ENCODE measurements at places on chromosomes 3 and 15. TPM values are rescaled to one million over a fixed set of nuclear protein-coding genes. Genes with fewer than 3 reads are reported as not detected.

GABRR3 gene
- not detected for total RNA-seq

SYNPR gene
- total RNA-seq: not detected

DNA sequence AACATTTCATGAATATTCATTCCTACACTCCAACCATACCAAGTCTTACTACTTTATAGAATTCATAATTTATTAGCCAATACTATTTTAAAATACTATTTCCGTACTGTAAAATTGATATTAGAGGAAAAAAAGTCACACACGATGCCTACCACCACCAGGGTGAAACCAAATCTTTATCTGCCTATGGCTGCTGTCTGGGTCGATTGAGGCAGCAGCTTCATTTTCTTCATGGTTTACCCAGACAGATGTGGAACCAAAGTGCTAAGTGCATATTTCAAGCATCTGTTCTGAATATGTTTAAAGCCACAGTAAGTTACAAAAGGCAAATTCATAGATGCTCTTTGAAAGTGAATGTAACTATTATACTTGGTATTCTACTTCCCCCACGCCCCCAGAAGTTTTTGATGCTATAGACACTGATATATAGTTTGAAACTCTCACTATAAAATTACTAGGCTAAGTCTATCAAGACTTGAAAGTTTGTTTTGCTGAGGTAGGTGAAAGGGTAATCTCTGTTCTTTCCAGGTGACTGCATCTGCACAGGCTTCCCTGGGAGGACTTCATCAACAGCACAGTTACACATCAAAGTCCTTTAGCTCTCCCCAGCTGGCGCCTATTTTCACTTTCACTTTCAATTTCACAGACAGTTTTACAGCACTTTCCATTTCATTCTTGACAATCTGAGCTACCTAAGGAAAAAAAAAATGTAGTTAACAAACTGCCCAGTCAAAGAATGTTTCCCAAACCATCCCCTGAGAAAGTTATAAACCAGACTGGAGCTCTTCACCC, 113.9 kb downstream of the POLQ start:
- DNase-seq: no peak

GRCh38 chr3:29426302-29427226, 145.7 kb downstream of the RBMS3 start:
- no peak for DNase-seq
